Stimulated activated CD4-positive, alpha-beta T cell treated with anti-CD3 and anti-CD28 coated beads, Interleukin-4, amount 100 ng/mL, for 48 hours (primary cell): ENCODE measurements at places on chromosomes 2 and 18.

DNA sequence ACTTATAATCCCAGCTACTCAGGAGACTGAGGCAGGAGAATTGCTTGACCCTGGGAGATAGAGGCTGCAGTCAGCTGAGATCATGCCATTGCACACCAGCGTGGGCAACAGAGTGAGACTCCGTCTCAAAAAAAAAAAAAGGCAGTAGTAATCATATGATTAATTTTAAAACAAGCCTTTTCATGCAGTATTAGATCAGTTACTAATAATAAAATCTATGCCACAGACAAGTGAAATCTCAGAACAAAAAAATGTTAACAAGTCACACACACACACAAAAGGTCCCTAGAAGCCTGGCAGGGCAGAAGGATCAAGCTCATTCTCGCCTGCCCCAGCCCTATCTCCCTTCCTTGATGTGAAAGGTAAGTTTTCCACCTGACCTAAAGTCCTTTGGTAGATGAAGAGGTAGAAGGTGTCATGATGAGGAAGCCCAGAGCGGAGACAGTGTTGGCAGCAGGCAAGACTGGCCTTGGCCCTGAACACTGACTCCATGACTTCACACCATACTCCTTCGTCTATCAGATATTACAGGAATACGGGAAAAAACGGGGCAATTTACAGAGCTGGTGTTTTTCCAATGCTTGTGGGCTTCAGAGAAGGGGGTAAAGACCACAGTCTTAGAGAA, 10.6 kb downstream of the KDSR start:
- DNase-seq, result no peak

- DNase-seq, result no peak
Measured at GRCh38 chr18:42105394-42105793, 150.4 kb downstream of the PIK3C3 start.

DNA sequence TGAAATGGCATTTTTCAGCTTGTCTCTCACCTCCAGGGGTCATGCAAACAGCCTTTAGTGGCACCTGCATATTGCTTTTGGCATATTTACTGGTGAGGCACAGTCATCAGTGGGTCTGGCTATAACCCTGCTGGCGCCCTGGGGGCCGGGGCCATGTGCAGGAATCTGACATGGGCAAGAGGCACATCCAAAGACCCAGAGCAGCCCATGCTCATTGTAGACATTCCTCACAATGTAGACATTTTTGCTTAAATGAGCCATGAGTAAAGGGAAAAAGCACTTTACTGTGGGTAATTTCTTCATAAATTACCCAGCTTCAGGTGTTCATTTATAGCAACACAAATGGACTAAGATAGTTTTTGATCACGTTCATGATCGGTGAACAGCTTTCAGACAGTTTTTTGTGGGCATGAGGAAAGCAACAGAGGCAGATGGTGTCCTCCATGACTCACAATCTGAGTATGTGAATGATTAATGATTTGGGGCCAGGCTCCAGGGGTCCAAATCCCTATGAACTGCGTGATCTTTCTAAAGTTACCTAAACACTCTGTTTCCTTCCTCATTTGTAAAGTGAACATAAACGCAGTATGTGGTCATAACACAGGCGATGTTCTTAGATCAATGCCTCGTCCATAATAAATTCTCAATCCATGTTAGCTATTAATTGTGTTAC, 85.8 kb downstream of the LIPG start:
- DNase-seq, result no peak

GRCh38 chr2:6372317-6372901, 493.3 kb downstream of the CMPK2 start:
- no peak for DNase-seq

DNA sequence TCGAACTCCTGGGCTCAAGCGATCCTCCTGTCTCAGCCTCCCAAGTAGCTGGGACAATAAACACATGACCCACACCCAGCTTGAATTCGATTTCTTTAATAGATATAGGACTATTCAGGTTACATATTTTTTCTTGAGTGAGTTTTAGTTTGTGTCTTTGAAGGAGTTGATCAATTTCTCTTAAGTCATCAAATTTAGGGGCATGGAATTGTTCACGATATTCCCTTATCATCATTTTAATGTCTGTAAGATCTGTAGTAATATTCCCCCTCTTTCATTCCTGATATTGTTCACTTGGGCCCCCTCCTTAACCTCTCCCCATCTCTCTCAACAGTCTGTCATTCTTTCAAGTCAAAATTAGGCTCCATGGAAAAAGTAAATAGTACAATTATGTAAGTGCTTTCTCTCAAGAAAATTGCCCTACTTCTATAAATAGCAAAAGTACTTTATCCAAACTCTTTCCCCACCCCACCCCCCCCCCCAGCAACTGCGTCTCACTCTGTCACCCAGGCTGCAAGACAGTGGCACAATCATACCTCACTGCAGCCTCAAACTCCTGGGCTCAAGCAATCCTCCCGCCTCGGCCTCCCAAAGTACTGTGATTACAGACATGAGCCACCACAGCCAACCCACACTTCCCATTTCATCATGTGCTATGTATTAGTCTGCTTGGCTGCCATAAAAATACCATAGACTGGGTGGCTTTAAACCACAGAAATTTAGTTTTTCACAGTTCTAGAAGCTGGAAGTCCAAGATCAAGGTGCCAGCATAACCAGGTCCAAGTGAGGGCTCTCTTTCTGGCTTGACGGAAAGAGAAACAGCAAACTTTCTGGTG, 20.1 kb downstream of the WDR33 start:
- no peak for DNase-seq

DNA sequence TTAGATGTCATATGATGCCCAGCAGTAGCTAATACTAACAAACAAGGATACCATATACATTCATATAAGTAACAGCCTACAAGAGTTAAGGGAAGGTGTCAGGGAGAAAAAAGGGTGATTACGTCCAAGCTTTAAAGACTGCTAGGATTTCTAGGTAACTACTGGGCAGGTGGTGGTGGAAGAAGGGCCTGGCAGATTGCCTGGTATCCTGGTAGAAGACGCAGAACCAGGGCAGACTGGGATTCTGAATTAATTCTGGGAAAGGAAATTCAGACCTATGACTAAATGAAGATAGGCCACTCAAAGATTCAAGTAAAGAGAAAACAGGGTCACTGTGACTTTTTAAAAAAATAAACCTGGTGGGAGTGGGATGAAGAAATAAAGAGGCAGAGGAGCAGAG, 31.9 kb downstream of the NDUFA10 start:
- DNase-seq, result no peak

DNA sequence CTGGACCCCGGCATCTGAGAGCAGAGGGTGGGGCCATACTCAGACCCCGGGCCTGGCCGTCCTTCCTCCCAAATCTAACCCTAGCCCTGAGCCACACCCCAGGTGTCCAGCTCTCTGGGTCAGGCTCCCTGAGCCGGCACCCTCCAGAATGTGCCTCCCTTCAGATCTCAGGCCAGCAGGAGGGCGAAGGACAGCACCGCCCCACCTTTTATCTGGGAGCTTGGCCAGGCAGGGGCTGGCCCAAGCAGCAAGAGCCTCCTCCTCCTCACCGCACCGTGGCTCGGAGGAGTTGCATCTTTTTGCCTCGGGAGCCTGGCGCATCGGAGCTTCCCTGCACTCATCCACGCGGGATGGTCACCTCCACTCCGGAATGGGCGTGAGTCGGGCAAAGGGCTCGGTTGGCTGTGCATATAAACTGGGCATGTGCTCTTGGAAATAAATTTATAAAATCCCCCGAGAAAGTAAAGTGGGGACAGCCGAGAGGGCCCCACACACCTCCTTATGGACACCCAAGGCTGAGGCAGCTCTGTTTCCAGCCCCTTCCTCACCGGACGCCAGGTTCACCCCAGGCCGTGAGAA, 69.1 kb upstream of the CTDP1 start:
- no peak for DNase-seq

GRCh38 chr2:98519851-98520250, 75.2 kb downstream of the INPP4A start:
- DNase-seq, result no peak

- peak; percentile 11 for DNase-seq
Measured at GRCh38 chr18:50203801-50204604, 9.1 kb upstream of the MYO5B start.

- no peak for DNase-seq
Measured at GRCh38 chr2:177053038-177053437, 159.6 kb upstream of the HNRNPA3 start.

DNA sequence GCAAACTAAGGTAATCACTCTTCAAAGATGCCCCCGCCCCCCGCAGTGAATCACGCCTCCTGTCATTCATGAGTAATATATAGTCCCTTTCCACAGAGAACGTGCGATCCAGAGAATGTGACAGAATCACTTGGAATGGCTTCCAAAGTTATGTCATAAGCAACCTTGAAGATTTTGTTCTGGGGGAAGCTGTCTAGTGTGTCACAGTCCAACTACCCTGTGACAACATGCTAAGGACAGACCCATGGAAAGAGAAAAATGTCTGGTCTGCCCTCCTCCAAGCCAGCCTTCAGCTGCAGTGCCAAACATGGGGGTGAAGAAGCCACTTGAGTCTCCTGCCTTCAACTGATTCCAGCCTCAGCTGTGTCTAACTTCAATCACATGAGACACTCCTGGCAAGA, 259.1 kb downstream of the SS18 start:
- no peak for DNase-seq

DNA sequence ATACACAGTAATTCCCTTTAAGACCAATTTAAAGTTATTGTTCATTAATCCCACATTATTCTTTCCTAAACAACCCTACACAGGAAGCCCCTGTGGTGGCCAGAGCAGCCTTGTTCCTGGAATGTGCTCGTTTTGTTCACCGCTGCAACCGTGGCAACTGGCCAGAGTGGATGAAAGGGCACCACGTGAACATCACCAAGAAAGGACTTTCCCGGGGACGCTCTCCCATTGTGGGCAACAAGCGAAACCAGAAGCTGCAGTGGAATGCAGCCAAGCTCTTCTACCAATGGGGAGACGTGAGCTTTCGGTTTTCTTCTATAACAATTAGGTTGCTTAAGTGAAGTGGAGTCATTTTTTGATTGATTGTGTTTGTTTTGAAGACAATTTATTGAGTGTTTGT, 101.0 kb downstream of the UNC80 start:
- no peak for DNase-seq

DNA sequence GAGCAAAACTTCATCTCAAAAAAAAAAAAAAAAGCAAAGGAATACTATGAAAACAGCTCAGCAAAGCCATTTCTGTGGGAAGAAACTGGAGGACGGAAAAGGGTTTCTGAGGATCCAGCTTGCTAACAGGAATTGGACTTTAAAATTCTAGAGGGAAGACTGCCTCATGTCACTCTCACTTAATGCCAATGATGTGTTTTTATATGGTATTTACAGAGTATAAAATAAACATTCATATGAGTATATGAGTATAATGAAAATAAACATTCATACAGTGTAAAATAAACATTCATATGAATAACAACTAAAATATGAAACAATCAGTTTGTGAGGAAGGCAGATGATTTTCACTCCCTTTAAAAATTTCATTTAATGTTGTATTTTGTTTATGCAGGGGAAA, 43.9 kb downstream of the CHMP3 start:
- no peak for DNase-seq

- DNase-seq, result no peak
Measured at GRCh38 chr2:227576110-227576509, 22.6 kb upstream of the SCYGR2 start.

- no peak for DNase-seq
Measured at GRCh38 chr2:203682688-203683130, 23.7 kb upstream of the CD28 start.

DNA sequence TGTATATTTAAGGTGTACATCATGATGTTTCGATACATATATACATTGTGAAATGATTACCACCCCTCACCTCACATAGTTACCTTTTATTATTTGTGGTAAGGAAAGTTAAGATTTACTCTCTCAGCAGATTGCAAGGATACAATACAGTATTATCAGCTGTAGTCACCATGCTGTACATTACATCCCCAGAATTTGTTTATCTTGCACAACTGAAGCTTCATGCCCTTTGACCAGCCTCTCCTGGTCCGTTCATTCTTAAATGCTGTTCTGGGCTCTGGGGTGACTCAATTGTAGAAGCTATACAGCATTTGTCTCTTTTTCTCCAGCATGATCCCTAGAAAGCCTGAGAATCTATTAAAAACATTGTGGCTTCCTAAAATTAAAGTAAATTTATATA, 90.8 kb downstream of the PTPRM start:
- no peak for DNase-seq

DNA sequence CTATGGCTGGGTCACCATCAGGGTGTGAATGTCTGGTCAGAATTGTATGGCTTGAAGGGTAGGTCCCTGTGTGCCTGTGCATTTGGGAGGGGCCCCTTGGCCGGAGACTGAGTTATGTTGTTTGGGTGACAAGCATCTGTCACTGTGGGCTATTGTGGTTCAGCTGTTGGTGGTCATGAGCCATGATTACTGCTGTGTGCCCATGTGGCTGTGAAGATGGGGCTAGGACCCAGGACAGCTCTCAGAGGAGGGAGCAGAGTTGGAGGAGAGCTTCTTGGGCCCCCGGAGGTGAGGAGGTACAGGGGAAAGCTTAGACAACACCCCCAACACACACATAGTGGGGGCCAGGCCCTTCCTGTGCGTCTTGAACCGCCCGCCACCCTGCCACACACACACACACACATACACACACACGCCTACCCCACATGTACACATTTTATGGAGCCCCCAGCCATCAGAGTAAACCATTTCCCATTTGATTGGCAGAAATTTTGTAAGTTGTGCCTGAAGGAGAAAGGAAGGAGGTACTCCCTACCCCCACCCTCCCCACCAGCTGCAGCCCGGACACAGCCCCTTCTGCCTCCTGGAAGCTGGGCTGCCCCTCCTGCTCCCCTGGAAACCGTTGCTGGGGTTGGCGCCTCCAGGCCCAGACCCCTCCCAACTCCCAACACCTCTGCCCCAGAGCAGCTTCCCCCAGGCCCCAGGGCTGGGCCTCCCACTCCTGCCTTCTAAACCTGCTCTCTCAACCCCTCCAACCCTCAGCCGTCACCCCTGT, 2.0 kb downstream of the GAREM2 start:
- no peak for DNase-seq

GRCh38 chr2:54634021-54634420, 89.4 kb upstream of the EML6 start:
- no peak for DNase-seq

- DNase-seq, result no peak
Measured at GRCh38 chr2:184834699-184835397, 236.5 kb downstream of the ZNF804A start.

- no peak for DNase-seq
Measured at GRCh38 chr2:203582468-203582867, 47.4 kb upstream of the RAPH1 start.

DNA sequence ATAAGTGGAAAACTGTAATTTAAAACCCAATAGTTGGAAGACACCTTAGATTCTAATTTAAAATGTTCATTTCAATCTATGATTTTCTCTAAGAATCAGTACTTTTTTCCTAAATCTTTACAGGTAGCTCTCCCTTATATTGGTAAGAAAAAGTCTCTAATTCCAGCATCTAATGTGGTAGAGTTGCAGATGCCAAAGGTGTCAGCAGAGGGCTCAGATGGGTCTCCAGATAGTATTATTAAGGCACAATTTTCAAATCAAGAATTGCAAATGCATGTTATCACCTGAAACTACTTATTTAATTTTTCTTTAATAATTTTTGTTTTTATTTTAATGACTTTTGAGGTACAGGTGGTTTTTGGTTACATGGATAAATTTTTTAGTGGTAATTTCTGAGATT, 25.5 kb upstream of the ITGA4 start:
- no peak for DNase-seq
